ENCODE measurements at places on chromosomes 16 and 17.

DNA sequence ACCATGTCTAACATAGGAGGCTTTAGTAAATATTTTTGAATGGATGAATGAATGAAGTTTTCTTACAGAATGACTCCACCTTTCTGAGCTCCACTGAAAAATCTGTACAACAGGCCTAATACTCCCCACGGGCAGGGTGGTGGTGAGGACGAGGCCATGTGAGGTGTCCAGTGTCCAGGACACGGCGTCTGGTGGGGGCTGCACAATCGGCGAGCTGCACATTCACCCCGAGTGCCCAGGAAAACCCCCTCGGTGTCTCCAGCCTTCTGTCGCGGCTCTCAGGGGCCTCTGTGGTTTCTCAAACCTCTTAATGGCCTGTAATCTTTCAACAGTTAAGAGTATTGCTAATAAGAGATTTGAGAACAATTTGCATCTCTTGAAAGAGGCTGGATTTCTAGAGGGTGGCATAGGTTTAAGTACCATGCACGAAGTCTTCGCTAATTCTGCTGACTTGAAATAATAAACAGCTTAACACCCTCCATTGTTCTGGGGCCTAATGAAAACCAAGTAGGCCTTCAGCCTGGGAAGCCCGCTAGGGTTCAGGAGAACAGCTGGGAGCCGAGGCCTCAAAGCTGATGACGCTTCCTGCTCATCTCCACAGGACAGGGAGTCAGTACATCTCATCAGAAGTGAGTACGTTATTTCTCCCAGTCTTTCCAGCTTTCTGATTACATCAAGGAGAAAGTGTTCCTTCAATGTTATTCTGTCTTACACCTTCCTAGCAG, 304.6 kb upstream of the FOXF1 start:
- DNase-seq: no peak

DNA sequence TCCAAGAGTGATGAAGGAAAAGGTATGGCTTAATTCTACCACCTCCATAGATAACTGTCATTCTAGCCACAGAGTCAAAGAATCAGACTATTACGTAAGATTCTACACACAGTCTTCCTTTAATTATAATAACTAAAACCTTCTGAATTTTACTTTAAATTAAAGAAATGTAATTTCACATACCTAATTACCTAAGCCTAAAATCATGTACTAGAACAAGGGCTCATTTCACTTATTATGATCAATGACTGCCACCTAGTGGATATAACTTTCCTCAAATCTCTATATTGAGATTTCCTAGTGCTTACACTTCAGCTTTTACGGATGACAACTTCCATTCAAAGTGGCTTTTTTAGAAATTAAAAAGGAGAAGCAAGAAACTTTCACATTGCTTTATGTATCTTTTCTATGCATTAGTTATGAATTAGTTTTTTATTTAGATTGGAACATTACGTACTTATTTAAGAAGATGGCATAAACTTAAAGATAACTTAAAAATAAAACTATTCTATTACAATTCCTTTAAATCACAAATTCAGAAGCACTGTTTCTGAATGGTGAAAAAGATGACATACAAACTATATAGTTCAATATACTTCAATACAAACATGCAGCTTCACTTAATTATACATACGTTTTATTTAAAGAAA, 18.2 kb upstream of the ABCA10 start:
- DNase-seq: peak; percentile 30

DNA sequence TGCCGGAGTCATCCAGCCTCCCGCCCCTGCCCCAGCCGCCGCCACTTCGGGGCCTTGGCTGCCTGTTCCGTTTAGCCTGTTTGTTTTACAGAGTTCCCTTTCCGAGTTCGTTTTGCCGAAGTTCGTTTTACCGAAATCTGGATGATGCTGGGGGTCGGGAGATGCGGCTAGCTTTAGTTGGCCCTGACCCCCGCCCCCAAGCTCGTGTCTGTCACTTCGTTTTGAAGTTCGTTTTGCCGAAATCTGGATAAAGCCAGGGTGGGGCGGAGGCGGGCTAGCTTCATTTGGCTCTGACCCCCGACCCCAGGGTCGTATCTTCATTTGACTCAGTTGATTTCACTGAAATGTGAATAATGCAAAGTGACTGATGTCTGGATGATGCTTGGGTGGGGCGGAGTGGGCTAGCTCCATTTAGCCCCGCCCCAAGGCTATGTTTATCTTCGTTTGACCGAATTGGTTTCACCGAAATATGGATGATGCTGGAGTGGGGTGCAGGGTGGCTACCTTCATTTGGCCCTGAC, 591 bp downstream of the PSMD7 start:
- peak; percentile 37 for DNase-seq

- no peak for DNase-seq
Measured at GRCh38 chr16:62963846-62964245, 927.6 kb upstream of the CDH8 start.

DNA sequence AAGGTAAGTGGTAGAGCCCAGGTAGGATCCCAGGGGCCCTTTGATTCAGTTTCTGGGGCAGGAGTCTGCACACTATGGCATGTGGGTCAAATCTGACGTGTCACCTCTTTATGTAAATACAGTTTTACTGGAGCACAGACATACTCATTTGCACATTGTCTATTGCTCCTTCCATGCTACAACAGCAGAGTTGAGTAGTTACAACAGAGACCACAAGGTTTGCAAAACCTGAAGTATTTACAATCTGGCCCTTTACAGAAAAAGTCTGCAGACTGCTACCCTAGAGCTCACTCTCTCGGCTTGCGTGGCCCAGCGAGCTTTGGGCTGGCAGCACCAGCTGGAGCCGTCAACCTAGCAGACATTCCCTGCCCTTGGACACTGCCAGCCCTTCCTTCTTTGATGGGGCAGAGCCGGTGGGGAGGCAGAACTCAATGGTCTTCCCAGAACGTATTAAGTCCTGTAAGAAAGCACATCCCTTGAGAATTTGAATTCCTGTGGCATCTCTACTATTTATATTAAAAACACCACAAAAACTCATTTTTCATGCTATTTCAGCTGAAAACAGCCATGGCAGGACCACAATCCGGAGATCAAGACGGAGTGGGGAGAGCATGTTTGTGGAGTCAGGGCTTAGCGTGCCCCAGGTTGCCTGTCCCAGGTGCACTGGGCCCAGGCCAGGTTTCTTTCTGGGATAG, 133.1 kb upstream of the NUDT7 start:
- DNase-seq: no peak

- no peak for DNase-seq
Measured at GRCh38 chr16:23837553-23838308, 1.9 kb downstream of the PRKCB start.

GRCh38 chr16:30054959-30055553, 10.5 kb upstream of the ALDOA start:
- peak; percentile 61 for DNase-seq

DNA sequence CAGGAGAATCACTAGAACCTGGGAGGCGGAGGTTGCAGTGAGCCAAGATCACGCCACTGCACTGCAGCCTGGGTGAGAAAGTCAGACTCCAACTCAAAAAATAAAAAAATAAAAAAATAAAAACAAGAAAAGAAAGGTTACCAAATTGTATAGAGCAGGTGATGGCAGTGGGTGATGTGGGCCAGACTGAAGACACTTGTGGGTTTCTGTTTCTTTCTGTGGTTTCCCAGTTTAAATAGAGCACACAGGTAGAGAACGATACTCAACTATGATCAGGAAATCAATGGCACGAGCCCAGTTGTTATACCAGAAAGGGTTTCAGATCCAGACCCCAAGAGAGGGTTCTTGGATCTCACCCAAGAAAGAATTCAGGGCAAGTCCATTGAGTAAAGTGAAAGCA, 32.6 kb downstream of the NUBP1 start:
- no peak for DNase-seq

DNA sequence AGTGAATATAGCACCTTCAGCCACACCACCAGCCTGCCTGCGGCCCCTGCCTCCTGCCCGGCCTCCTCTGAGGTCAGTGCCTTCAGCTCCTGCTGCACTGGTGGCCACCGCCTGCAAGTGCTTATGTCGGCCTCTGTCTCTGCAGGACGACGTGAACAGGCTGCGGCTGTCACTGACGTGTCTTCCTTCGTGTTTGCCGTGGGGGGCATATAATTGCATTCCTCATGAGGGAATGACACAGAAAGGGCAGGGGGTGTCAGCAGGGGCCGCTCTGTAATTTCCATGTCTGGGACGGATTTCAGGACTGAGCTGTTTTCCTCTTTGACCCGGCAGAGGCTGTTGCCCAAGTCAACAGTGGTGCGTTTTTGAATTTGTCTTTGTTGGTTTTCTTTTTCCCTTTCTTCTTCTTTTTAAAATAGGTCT, 28.5 kb downstream of the CMIP start:
- no peak for DNase-seq

- DNase-seq: no peak
Measured at GRCh38 chr16:58792188-58792587, 58.1 kb upstream of the GOT2 start.

DNA sequence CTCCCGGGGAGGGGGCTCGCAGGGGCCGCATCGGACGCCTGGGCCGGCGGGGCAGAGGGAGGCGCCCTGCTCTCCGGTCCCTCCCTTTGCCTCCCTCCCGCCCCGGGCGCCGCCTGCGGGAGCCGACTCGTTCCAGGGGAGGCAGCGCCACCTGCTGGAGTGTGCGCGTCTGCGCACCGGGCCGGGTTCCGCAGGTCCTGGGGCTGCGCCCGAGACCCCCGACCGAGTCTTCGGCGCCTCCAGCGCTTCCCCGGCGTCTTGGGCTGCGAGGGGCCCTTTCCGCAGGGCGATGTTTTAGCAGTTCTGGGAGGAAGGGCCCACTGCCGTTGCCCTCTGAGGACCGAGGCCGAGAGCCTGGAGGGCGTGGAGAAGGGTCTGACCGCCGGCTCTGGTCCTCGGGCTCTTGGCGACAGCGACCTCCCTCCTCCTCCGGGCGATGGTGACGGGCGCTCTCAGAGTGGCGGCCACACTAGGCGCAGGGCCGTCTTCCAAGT, 106.3 kb downstream of the SEC14L1 start:
- peak; percentile 98 for DNase-seq

- peak; percentile 6 for DNase-seq
Measured at GRCh38 chr16:50261707-50262235, 4.6 kb upstream of the ADCY7 start.

GRCh38 chr17:63447471-63448009, 1.4 kb upstream of the CYB561 start:
- DNase-seq: peak; percentile 68

GRCh38 chr16:69511651-69512050, 54.1 kb upstream of the NFAT5 start:
- no peak for DNase-seq

GRCh38 chr17:39631403-39631802, 4.7 kb downstream of the PPP1R1B start:
- no peak for DNase-seq

- no peak for DNase-seq
Measured at GRCh38 chr16:35102780-35103403, 1643.5 kb downstream of the TP53TG3F start.

GRCh38 chr16:4090351-4090851, 25.8 kb downstream of the ADCY9 start:
- no peak for DNase-seq

DNA sequence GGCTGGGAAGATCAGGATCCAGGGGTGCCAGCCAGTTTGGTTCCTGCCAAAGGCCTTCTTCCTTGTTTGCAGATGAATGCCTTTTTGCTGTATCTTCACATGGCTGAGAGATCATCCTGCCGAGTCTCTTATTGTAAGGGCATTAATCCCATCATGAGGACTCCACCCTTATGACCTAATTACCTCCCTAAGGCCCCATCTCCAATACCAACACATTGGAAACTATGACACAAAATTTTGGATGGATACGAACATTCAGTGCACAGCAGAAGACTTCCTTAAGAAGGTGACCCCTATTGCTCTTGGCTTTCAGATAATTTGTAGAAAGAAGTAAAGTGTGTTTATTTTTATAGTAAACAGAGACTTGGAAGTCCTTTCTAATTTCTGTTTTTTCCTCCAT, 1164.7 kb upstream of the CDH8 start:
- DNase-seq: no peak

- DNase-seq: peak; percentile 98
Measured at GRCh38 chr16:3003582-3004270, 9.0 kb upstream of the CLDN9 start.

DNA sequence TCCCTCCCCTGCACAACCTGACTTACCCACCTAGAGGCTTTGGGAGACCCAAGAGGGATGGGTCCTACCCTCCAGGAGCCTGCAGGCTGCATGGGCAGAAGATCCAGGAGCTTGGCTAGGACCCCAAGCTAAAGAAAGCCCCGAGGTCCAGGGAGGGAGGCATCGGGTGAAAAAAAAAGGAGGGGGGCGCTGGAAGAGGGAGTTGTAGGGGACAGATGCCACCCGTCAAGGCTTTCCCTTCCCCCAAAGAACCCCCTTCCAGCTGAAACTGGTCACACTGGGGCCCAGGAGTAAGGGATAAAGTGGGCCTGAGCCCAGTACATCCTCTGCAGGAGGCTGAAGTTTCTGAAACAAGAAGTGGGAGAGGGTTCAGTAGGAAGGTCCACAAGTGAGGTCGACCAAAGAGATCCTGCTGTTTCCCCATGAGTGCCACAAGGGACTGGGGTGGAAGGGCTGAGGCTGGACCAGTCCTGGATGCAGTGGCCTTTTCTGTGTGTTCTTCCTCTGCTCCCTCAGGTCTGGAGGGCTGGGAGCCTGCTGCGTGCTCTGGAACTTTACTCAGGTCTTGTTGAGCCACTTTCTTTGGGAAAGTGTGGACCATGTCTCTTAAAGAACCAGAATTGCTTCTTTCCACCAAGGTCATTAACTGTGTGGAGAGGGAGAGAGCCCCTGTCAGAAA, 14.2 kb upstream of the CBFB start:
- peak; percentile 12 for DNase-seq

GRCh38 chr17:64686705-64687104, 24.6 kb upstream of the SMURF2 start:
- DNase-seq: no peak

GRCh38 chr16:51994597-51994996, 552.3 kb downstream of the TOX3 start:
- no peak for DNase-seq

- DNase-seq: no peak
Measured at GRCh38 chr17:60827943-60828342, 150.3 kb downstream of the BCAS3 start.

GRCh38 chr16:65010125-65010524, 111.7 kb downstream of the CDH11 start:
- DNase-seq: no peak
